ENCODE measurements at places on chromosomes 7 and 10.

GRCh38 chr10:34156781-34157425 is 658.2 kb downstream of the PARD3 start:
- DNase-seq, result no peak

- no peak for DNase-seq
Observed at GRCh38 chr7:105664816-105665525, 83.7 kb upstream of the EFCAB10 start.

- DNase-seq, result peak; percentile 56
Observed at GRCh38 chr10:124911124-124912067, 30.5 kb upstream of the ZRANB1 start.

DNA sequence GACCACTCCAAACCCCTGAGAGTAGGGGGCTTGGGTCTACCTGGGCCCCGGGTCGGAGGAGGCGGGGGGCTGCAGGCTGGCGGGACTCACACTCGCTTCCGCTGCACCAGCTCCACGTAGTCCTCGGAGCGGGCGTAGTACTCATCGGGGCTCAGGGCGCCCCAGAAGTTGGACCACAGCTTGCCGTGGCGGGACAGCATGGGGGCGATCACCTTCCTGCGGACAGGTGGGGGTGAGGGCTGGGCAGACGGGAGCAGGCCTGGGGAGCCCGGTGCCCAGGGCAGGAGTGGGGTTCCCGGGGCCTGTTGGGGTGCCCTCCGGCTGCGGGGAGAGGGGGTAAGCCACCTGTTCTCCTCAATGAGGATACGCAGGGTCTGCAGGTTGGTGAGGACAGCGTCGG is 5.9 kb downstream of the PLOD3 start:
- no peak for DNase-seq
